Foreskin keratinocyte (primary cell): ENCODE measurements at places on chromosomes 4 and X. TPM values are rescaled to one million over a fixed set of nuclear protein-coding genes. Genes with fewer than 3 reads are reported as not detected.
A peak's percentile ranks its signal among the peaks of the same experiment; 100 is the strongest.

Gene TRPC5OS
- not detected in 2 replicates for total RNA-seq

GRCh38 chr4:42927946-42928345, 35.4 kb downstream of the GRXCR1 start:
- no peak for DNase-seq

Gene BMP3
- not detected in 2 replicates for total RNA-seq

Gene NFXL1
- total RNA-seq: 14.9 and 16.3 TPM in 2 replicates

Gene GCNA
- total RNA-seq: 0.39 and 0.41 TPM in 2 replicates

Gene GUF1
- total RNA-seq: 20.9 and 23.5 TPM in 2 replicates

GRCh38 chr4:82042042-82042441, 331.7 kb downstream of the HNRNPD start:
- peak; percentile 33 for DNase-seq

DNA sequence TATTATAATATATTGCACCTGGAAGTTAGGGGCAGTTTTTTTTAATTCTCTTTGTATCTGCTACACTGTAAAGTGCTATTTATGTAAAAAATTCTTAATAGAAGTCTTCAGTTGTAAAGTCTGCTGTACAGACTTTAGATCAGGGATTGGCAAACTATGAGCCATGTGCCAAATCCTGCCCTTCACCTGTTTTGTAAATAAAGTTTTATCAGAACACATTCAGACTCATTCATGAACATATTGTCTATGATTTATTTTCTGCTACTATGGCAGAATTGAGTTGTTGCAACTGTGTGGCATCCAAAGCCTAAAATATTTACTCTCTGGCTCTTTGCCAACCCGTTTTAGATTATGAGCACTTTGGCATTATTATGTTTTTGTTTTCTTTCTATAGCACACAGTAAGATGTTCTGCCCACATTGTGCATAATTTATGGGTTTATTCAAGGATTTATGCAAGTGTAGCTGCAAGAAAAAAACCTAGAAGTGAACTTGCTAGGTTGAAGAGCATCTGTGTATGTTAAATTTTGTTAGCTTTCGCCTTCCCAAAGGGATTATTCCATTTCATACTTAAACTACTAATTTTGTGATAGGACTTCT, 56.9 kb downstream of the CLCN3 start:
- DNase-seq: no peak
